ENCODE measurements at places on chromosomes 2 and 18.
A peak's percentile ranks its signal among the peaks of the same experiment; 100 is the strongest.

GRCh38 chr2:109563980-109564550 is 49.7 kb downstream of the SEPTIN10 start:
- no peak for DNase-seq

GRCh38 chr2:213751446-213751845 is 467.2 kb downstream of the SPAG16 start:
- no peak for DNase-seq

- DNase-seq, result no peak
Measured at GRCh38 chr18:53887447-53887846, 337.0 kb downstream of the MBD2 start.

DNA sequence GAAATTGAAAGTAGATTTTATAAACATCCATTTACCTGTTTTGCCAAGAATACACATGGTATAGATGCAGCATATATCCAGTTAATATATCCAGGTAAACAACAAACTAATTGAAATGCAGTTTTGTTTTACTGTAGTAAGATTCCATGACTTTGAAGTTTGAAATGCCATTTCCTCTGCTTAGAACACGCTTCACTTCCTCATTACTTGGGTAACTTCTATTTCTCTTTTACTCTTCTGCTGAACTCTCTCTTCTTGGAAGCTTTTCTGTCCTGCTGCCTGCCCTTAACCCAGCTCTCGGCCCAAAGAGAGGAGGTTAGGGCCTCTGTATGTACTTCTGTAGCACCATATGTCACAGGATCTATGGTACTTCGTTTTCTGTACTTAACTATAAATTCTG is 14.1 kb upstream of the IL1RL2 start:
- no peak for DNase-seq

GRCh38 chr2:120238728-120239487 is 13.7 kb upstream of the RALB start:
- DNase-seq, result peak; percentile 78

GRCh38 chr18:26650310-26651268 is 102.2 kb upstream of the KCTD1 start:
- DNase-seq, result no peak

GRCh38 chr18:31497836-31498573 is at the start of gene DSG2:
Gene DSG2 (plus strand): TSS chr18:31498177. CDS start chr18:31498252, 75 bp downstream.
- peak; percentile 75 for DNase-seq

DNA sequence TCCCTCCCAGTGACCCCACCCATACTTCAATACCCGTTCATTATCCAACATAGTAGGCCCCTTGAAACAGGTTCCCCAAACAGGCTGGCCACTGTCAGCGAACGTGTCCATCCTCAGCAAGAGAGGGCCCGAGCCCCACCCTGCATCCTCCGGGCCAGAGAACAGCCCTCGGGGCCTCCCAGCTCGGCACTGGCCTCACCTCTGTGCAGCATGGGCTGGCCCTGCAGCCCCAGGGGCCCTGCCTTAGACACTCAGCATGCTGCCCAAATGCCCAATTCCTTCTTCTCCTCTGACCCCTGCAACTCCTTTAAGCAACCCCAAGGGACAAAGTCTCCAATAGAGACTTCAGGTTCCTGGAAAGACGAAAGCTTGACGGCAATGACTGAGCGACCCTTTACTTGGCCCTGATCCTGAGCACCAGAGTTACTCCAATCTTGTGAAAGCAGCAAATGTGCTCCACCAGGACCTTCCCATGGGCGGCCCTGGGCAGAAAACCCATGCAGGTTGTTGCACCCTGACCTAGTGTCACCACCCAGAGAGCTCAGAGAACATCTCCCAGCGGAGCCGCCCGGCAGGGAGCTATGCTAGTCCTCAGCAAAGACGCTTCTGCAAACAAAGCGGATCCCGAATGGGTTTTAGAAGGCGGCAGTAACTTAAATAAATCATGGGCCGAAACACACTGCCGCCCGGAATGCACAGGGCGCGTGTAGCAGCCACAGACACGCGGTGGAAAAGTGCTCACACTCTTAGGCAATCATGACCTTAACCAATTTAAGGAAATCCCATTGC is 782 bp downstream of the COL6A3 start:
- no peak for DNase-seq

DNA sequence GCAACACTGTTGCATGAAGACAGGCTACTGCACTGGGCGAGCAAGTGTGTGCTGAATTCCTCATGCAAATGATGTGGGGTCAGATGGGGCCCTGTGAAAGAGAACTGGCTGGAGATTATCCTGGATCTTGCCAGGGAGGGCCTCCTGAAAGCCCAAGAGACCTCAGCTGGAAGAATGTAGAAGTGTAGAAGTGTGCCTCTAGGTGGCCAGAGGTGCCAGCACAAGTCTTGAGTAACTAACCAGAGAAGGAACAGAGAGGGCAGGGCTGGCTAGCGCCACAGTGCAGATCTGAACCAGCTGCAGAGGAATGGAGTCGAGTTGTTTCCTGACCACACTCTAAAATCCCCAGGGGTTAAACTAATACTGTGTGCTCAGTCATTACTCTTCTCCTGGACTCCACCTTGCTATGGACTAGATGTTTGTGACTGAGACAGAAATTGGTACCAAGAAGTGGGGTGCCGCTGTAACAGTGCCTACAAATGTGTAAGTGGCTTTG is 399.3 kb downstream of the LRATD1 start:
- DNase-seq, result no peak

DNA sequence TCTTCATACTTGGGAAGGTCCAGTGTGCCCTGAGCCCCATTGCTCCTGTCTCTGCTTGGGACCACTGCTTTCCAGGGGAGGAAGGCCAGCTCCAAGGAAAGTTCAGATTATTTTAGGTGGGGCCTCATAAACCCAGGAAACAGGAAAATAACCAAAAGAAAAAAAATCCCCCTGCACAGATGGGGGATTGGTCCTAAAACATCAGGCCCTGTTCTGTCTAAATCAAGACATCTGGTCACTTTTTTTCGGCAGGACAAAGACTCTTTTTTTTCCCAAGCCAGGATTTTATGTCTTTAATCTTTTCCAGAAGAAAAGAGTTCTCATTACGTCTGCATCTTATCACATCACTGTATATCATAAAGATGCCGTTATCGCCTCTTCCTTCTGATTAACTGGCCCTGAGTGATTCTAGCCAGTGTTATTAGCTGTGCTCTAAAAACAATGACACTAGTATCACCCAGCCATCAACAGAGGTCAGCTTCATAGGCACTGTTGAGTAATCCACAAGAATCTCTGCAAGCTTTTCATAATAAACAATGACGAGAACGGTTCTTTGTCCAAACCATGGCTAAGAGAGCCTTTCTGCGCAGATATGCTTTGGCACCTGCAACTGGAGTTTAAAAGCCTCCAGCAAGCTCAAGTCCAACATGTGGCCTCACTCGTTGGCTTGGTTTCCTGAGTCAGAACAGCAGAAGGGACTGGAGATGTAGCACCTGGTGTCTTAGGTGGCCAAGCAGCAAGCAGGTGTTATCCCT is 138.2 kb downstream of the VAPA start:
- no peak for DNase-seq

- no peak for DNase-seq
Measured at GRCh38 chr18:35478520-35479435, 19.0 kb downstream of the INO80C start.

GRCh38 chr2:168286535-168286934 is 39.1 kb upstream of the STK39 start:
- no peak for DNase-seq

GRCh38 chr18:48934723-48935432 is 15.9 kb downstream of the SMAD7 start:
- DNase-seq, result peak; percentile 86

DNA sequence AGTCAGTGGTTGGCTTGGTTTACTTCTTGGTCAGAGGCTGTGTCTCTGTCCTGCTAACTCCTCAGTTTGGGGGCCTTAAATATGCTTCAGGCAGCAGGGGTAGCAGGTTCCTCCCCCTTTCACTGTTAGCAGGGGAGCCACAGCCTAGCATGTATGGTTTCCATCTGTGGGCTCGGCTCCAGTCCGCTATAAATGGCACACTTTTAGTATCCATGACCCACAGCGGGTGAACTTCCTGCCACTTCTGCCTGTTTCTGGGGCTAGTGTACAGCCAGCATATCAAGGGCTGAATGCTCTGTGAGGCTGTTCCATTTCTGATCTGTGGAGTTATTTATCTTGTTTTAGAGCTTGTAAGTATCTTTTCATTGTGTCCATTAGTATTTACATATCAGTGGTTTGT is 58.3 kb downstream of the MRPL33 start:
- DNase-seq, result no peak

DNA sequence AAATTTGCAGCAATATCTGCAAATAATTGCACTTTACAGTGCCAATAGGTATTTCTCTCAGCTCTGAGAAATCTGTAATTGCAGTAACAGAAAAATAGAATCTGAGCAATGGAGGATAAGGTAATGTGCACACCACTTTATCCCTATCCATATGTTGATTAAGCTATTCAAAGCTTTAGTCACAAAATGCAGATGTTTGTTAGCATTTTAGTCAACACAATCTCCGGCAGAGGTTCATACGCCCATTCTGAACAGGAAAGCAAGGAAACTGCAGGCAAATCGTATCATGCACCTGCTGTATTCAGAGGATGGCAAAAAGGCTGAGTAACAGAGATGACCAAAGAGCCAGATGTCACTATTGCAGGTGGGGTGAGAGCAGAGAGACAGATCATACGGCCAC is 566.2 kb upstream of the CDH2 start:
- no peak for DNase-seq
